ENCODE measurements at places on chromosomes 1 and 21.

DNA sequence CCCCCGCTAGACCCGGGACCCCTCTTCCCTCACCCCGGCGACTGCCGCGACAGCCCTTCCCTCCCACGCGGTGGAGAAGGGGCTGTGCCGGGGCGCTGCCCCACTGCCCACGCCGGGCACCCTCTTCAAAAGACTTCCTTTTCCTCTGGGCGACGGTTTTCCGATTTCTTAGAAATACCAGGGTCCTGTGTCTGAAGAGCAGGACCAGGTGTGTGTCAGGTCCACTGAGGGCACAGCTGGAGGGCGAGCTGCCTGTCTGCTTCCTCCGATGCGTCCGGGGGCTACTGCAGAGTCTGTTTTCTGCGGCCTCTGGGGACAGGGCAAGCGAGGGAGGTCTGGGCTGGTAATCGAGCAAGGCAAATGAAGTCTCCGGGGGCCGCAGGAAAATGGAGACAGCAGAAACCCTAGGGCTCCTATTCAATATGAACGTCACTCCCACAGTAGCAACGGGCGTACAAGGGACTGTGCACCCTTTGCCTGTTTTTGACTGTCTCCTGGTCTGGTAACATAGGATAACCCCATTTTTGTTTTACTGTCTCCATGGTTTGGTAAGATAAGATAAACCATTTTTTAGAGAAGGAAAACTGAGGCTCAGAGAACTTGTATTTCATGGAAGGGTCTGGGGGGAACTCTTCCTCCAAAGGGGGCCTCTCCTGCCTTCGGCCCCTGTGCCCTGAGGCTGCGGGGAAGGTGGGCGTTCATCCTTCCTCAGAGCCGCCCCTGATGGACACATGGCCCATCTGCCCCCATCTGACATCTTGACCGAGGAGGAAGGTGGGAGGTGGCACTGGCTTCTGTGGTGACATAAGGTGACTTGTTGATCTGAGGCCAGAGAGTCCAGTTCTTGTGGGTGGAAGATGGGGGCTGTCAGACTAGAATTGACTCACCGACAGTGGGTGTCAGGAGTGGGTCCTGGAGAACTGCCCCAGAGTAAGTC, 970 bp downstream of the TNFRSF1B start:
- no peak for DNase-seq

GRCh38 chr1:229378586-229379367, 35.9 kb upstream of the CCSAP start:
- DNase-seq: peak; percentile 35

- DNase-seq: no peak
Observed at GRCh38 chr1:15222653-15223303, 24.2 kb upstream of the FHAD1 start.

DNA sequence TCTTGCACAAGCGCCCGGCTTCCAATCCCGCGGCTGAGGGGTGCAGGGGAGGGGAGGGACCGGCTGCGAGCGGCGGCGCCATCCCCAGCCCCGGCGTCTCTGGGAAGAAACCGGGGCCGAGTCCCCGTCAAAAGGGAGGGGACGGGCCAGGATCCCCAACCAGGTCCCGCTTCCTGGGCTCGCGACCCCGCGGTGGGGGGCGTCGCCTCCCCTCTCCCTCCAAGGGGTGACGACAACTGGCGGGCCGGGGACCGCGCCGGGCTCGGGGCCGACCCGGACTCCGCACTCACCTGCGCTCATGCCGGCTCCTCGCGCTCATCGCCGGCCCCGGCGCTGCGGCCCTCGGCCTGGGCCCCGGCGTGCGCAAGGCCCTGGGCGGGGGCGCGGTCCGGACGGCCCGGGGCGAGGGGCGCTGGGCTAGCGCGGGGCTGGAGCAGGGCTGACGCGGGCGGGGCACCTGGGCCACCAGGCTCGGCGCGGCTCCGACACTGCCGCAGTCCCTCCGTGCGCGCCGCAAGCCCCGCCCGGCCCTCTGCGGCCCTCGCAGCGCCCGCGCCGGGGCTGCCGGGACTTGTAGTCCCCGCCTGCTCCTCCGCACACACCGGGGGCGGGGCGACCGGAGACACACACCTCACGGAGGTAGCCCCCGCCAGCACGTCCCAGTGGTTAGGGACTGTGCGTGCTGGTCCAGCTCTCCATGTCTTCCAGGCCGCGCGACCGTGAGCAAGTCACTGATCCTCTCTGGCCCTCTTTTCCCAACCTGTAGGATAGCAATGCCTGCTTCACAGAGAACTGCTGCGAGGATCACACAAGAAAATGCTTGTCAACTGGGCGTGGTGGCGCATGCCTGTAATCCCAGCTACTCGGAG, at the start of gene ATP13A2:
Gene ATP13A2 (minus strand): TSS at position 490 of the 869 bp plus-strand sequence. CDS start 190 bp downstream, at position 300.
- peak; percentile 97 for DNase-seq

DNA sequence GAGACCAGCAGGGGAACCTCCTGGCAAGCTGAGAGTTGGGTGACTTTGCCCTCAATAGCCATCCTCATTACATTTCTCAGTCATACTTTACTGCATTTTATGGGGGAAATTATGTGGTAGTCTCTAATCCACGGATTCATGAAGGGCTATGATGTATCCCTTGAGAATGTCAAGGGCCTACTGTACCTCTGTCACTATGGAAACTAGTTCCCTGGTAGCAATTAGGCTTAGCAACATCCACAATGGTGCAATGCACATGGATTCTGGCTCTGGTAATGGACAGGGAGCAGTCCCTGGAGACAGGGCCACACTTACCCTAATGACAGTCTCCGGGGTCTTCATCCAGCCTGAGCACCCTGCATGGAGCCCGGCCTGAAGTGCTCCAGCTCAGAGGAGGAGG, 26.5 kb downstream of the LRRN2 start:
- no peak for DNase-seq

DNA sequence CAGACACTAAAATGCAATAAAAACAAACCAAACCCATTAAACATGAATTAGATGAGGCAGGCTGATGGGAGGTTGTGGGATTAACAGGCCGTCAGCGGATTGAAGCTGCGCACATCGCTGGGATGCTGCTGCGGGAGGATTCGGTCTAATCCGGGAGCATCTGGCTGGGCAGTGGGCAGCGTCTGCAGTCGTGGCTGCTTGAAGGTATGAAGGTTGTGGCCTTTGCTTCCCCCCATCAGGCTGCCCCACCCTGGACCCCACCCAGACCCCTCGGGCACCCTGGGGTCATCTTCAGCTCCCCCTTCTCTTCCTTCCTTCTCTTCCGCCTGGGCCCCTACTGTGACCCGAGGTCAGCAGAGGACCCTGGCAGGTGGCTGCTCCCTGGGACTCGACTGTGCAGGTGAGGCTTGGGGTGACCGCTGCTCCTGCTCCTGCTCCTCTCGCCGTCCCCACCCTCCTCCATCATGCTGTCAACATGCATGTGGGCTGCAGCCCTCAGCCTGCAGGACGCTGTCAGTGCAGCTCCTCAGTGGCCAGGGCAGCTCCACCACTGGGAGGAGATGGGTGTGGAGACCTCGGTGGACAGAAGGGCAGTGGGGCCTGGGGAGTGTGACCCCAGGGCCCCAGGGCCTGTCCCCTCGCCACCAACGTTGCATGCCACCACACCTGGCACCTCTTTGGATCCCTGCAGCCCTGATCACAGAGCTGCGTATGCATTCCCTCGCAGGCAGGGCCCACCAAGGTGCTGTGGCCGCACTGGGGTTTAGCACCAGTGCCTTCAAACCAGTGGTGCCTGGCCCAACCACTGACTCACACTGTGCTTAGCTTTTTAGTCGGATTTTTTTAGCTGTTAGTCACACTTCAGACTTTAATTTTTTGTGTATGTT, 112.2 kb upstream of the COL6A1 start:
- no peak for DNase-seq

GRCh38 chr1:99005537-99005942, 879 bp upstream of the PLPPR5 start:
- DNase-seq: peak; percentile 44

GRCh38 chr21:36461277-36461917, 18.5 kb downstream of the CLDN14 start:
- DNase-seq: no peak

- no peak for DNase-seq
Observed at GRCh38 chr1:162987866-162988265, 81.3 kb upstream of the RGS4 start.

- DNase-seq: no peak
Observed at GRCh38 chr1:240385985-240386978, 225.7 kb downstream of the GREM2 start.

- peak; percentile 66 for DNase-seq
Observed at GRCh38 chr1:3609769-3610526, 1.4 kb downstream of the MEGF6 start.

GRCh38 chr1:219582865-219583264, 30.0 kb downstream of the ZC3H11B start:
- no peak for DNase-seq

GRCh38 chr1:58839846-58840835, 56.3 kb upstream of the JUN start:
- DNase-seq: no peak

DNA sequence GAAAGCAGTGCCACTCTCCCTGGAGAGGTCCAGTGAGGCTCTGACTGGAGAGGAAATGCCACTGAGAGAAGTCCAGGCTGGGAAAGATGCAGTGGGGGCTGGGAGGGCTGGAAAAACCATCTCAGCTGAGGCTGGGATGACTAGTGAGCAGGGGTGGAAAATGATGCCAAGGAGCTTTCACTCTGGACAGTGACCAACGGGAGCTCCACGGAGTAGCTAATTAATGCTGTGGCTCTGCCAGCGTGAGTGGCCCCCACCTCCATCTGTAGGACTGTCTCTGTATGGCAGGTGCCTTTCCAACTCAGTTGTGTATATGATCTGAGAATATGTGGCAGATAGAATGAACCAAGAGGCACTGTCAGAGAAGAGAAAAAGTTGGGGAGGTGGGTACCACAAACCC, 86.7 kb downstream of the DDX20 start:
- DNase-seq: no peak

GRCh38 chr1:41847733-41848132, 71.0 kb downstream of the HIVEP3 start:
- DNase-seq: no peak

GRCh38 chr1:79781261-79781660, 774.7 kb upstream of the ADGRL4 start:
- DNase-seq: no peak

DNA sequence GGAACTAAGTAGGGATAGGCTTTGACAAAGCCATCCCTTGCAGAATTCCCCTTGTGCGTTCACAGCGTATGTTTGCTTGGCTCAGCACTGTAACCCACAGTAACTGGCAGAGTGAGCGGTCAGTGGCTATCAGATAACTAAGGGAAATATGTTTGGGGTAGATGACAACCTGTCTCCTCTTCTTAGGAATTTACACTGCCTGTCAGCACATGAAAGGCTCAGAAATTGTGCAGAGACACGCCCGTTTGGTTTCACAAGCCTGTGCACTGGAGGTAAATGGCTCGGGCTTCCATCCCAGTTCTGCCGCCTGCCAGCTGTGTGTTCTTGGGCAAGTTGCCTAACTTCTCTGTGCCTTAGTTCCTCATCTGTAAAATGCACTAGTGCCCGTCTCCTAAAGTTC, 101.2 kb downstream of the PRDM2 start:
- DNase-seq: no peak

- no peak for DNase-seq
Observed at GRCh38 chr1:43123031-43123430, 49.1 kb downstream of the EBNA1BP2 start.

DNA sequence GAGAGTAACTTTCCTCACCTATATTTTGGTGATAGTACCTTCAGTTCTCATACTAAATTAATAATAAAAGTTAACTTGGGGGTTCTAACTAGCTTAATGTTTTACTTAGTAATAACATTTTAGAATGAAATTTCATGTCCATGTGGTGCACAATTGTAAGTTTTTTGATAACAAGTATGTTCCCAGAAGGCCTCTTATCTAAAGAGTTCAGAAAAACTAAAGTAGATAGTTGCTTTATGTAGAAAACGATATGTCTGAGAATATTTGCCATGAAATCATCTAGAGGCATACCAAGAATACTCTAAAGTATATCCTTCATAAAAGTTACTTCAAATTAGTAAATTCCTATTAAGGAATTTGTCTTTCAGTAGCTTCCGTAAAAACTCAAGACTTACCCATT, 10.2 kb upstream of the ADCY10 start:
- no peak for DNase-seq

GRCh38 chr1:116738673-116739370, 15.4 kb upstream of the CD2 start:
- no peak for DNase-seq

DNA sequence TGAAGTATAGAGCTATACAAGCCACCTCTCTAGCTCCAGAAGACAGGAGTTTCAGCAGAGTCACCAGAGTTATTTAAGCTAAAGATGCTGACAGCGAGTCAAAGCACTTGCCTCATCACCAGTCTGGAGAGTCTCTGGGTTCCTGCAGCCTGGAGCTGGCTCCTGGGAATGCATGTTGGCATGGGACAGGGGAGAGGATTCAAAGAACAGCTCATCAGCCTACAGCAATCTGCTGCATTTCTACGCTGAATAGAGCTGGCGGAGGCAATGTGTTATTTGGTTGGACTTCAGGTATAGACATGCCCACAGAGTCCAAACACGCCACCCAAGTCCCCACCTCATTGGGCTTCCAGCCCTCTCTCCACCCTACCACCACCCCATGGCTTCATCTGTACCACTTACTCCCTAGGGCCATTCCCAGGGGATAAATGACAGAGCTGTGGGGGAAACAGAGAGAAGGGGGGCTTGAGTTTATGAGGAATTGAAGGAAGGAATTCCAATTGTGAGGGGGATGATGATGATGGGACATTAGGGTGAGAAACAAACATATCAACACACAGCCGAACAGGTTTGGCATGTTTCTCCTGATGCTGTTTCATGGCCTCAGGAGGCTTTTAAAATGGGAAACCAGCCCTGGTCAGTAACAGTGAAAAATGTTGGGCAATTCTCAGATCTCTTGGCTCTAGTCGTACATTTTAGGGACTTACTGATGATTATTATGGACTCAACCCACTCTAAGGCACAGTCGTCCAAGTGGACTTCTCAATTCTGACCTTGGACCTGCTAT, 58.4 kb downstream of the PLEKHA6 start:
- DNase-seq: no peak

- DNase-seq: no peak
Observed at GRCh38 chr1:160949881-160950280, 4.7 kb downstream of the ITLN2 start.

DNA sequence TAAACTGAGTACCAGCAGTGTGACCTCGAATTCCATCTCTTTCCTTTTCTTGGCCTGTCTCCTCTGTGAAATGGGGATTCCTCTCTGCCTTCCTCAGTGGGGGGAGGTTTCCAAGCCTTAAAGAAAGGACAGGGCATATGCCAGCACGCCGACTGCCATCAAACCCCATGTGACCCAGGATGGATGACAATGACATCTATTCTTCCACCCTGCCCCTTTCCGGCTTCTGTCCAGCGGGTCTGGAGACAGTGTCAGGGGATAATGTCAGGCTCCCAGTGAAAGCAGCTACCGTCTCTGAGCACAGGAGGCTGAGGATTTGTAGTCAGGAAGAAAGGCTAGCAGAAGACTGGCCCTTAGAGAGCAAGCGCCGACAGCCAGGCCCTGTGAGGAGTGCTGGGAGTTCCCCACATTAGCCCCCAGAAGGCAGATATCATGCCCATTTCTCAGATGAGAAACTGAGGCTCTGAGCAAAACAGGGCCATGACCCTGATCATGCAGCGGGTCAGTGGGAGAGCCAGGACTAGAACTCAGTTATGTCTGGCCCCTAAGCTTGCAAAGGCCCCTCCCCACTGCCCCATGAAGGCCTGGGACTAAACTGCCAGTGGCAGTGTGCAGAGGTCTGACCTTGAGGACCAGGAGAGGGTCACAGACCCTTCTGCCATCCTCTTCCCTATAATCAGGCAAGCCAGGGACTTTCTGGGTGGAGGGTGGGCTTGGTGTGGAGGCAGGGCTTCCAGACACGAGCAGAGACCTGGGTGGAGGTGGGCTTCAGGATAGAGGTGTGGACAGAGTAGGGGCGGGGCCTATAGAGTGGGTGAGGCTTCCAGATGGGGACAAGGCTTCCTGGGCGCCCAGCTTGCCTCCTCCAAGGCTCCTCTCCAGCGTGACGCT, 30.1 kb downstream of the CDCA8 start:
- DNase-seq: no peak
